Activated T-cell treated with anti-CD3 and anti-CD28 coated beads for 48 hours (primary cell): ENCODE measurements at places on chromosomes 12 and 14.

DNA sequence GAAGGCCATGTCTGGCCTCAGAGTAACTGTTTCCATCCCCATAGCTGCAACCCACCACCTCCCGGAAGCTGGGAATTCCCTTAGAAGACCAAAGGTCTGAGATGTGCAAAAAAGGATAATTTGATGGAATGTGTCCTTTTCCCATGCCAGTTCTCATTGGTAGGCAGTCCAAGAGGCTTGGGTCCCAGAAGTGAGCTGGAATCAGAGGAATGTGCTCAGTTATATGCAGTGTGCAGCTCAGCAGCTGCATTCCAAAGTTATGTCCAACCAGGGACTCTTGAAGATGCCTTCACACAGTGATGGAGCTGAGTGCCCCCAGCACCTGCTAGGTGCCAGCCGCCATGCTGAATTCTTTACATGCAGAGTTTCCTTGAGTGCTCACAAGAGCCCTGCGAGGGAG lies 583.9 kb upstream of the TBX3 start:
- no peak for DNase-seq

GRCh38 chr12:130696379-130697100 lies 19.6 kb downstream of the RIMBP2 start:
- DNase-seq, result no peak

DNA sequence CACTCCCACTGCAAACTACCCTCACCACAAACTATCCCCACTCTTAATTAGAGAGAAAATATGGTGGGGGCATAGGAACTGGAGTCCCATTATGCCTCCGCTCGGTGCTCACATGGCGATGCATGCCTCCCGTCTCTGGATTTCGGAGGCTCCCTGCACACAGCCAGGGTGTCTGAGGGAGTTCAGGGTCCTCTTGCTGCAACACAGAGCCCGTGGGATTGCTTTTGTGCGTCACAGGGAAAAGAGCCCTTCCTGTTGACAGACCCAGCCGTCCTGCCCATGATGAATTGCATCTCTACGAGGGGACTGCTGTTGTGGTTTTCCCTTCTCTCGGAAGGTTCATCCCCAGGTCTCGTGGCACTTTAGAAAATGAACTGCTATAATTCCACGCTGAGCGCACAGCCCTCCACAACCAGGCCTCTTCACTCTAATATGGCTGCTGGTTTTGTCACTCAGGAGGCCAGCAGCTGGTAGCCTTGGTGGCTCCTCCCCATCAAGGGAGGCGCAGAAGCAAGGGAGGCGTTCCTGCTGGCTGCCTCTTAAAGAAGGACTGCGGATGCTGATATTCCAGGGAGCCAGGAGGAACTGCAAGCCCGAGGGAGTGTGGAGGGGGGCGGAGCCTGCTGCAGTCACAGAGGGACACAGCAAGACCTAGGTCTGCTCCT lies 158.0 kb downstream of the KCNA5 start:
- no peak for DNase-seq

GRCh38 chr14:100825713-100826331 lies at the start of gene MEG3:
TSS of gene MEG3 (plus strand) at chr14:100826118.
- no peak for DNase-seq

GRCh38 chr12:3177778-3178425 lies 100.7 kb downstream of the TSPAN9 start:
- no peak for DNase-seq

DNA sequence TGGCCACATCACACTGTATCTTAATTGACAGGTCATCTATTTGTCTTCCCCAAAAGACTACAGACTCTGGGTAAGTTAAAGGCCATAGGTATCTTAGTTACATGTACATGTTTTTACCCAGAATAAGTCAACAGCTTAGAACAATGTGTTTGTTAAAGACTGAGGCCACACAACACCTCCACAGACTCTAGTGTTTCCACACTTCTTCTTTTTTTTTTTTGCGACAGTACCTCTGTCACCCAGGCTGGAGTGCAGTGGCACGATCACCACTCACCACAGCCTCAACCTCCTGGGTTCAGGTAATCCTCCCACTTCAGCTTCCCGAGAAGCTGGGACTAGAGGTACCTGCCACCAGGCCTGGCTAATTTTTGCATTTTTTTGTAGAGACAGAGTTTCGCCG lies 1.3 kb downstream of the GPN3 start:
- no peak for DNase-seq

DNA sequence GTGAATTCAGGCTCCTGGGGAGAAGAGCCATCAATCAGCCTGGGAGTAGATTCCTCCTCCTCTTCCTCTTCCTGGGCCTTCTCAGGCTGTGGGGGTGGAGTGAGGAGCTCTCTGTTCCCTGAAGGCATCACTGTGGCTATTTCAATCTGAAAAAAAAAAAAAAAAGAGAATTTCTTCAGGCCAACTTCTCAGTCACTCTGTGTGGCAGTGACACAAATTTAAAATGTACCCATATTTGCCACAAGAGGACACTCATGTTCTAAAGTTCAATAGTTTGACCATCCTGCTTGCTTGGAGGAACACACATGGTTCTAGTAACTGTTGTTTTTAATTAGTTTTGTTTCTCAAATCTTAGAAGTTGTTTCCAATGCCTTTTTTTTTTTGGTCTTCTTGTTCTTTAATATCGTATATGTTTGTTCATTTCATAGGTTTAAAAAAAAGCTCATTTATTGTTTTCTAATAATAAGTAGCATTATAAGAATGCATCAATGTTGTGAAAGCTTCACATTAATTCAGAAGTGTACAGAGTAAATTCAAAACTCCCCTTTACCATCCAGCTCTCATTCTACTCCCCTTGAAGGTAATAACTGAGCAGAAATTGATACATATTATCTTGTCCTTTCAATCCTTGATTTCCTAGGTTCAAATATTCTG lies 23.3 kb upstream of the CCER1 start:
- no peak for DNase-seq

DNA sequence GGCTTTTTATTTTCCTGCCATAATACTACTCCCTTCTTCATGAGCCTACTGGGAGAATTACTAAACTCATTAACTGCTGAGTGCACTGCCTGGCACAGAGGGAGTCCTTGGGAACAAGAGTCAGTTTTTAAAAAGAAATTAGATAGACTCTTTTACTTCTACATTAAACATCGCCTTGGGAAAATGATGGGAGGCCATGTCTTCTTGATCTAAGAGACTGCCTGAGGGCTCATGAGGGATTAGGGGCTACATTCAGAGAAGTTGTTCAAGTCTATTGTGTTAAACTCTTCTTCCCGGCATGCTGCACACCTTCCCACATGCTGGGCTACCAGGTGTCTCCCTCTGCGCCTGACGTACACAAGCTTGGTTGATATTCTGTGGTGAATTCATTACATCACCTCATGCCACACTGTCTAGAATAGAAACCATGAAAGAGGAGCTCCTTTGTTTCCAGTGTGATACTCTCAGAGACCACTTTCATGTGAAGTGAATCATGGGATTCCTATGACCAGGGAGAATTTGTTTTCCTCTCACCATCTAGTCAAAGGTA lies 1422.3 kb downstream of the AACS start:
- no peak for DNase-seq

- DNase-seq, result peak; percentile 88
Observed at GRCh38 chr14:69153152-69153872, 393 bp upstream of the DCAF5 start.

- no peak for DNase-seq
Observed at GRCh38 chr12:113061061-113061694, 4.6 kb downstream of the DTX1 start.

GRCh38 chr12:82690006-82690405 lies 3.3 kb downstream of the TMTC2 start:
- DNase-seq, result no peak

GRCh38 chr14:90969531-90970166 lies 90.8 kb downstream of the RPS6KA5 start:
- DNase-seq, result no peak

DNA sequence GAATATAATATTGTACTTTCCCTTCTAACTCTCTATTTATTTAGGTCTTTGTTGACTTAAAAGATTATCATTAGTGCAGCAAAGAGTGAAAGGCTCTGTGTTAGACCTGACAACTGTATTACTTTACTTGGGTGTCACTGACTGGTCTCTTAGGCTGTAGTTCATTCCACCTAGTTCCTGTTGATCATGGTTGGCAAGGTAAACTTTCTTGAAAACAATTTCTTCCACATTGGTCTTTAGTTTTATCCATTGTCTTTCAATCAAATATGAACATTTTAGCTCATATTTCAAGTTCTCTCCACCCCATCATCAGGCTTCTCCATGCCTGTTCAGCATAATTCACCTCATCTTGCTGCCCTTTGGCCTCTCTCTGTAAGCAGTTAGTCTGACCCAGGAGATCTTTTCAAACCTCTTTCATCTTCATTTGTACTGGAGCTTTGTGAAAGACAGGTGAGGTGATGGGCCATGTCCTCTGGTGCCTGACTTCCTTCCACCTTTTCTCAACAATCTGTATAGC lies 32.1 kb upstream of the PPM1H start:
- no peak for DNase-seq

- DNase-seq, result no peak
Observed at GRCh38 chr14:43687921-43688320, 819.2 kb downstream of the FSCB start.

GRCh38 chr14:77139540-77140358 lies 1.8 kb downstream of the ZDHHC22 start:
- peak; percentile 61 for DNase-seq

DNA sequence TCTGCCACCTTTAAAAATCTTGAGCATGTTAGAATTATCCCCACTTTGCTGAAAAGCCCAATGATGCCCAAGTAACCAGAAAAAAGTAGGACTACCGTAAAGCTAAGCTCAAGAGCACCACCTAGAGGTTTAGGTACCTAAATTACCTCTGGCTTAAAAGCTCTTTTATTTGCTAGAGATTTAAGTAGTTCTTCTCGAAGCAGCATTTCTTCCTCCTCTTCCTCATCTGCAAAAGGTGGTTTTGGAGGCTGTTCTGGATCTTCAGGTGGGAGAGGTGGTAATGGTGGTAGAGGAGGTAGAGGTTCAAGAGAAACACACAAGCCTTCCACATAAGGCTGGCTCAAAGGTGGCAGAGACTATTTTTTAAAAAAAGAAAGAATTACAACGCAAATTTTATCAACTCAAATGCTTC lies 26.9 kb downstream of the ZFC3H1 start:
- no peak for DNase-seq

GRCh38 chr12:41510470-41510869 lies 322.4 kb downstream of the PDZRN4 start:
- DNase-seq, result no peak

DNA sequence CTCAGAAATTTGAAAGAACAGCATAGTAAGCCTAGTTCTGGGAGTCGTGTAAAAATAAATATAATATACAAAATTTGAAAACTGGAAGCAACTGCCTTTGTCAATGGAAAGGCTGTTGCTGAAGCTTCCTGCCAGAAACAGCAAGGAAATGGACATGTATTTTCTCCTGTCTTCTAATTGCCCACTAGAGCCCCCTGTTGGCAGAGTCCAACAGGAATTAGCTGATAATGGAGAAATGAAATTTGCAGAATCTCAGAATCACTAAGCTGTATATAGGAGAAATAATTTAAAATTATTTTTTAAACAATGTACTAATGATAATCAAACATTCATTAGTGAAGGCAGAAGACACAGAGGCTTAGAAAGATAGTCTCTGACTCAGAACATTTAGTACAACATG lies 414.8 kb downstream of the SLC6A15 start:
- DNase-seq, result no peak

DNA sequence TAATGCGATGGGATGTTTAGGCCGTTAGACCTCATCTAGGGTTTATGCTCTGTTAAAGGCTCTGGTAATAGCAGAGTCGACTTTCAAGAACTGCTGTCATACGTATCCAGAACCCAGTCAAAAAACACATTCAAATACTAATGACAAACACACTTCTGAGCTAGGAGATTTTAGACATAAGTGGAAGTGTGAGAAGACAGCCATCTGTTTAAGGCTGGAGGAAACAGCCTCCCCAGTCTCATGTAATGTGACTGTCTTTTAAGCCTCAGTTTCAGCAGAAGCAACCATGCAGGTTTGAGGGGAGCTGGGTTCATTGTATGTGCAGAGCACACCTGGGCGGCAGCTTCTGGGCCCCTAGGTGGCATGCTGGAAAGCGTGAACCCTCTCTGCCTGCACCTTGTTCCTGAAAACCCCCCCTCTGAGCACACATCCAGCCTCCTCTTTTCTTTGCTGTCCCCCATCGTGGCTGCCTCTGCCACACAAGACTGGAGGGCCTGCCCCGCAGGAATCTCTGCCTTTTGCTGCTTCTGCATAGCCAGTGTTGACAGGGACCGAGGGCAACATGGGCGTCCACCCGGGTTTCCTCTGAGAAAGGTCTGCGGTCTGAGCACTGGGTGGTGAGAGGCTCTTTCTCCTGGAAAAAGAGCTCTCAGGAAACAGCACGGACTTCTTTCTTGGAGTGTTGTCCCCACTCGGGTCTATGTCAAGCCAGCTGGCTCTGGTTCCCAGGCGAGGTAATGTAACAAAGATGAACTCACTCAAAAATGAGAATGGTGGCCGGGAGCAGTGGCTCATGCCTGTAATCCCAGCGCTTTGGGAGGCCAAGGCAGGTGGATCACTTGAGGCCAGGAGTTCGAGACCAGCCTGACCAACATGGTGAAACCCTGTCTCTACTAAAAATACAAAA lies 11.6 kb downstream of the WNT5B start:
- no peak for DNase-seq
